ENCODE measurements at places on chromosomes 12 and 14.
A peak's percentile ranks its signal among the peaks of the same experiment; 100 is the strongest.

DNA sequence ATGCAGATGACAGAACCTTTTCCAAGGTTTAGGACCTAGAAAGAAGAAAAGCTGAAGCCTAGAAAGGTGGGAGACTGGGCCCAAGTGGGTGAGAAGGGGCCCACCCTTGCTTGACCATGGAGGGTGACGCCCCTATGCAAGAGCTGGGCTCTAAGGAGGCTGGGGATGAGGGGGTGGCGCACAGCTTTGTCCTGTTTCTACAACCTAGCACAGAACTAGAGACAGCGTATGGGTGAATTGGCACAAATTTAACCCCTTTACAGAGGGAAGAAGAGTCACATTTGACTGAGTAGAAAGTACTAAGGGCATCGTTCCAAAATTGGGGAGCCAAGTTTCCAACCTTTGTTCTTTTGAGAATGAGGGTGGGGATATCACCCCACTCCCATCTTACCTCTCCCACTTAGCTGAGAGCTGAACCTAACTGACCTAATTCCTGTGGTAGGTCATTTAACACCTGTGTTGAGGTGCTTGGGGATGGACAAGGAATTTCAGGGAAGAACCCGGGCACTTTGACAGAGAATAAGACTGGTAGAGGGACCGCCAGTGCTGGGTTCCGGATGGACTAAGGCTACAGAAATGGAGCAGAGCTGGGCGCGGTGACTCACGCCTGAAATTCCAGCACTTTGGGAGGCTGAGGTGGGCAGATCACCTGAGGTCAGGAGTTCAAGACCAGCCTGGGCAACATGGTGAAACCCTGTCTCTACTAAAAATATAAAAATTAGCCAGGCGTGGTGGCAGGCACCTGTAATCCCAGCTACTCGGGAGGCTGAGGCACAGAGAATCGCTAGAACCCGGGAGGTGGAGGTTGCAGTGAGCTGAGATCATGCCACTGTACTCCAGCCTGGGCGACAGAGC is 5.2 kb downstream of the NFKBIA start:
- ATAC-seq, result no peak

DNA sequence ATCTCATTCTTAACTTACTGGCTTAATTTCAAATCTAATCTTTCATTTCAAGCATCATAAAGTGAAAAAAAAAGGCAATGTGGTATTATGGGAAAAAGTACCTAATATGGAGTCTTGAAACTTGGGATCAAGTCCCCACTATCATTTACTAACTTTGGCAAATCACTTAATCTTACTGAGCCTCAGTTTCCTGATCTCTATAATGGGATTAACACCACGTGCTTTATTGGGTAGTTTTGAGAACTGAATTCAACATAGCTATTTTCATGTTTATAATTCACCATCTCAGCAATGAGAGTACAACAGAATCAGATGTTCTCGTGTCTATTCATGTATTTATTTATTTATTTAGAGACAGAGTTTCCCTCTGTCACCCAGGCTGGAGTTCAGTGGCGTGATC is 78.3 kb downstream of the NTN4 start:
- no peak for ATAC-seq

GRCh38 chr14:85566603-85567002 is 36.7 kb downstream of the FLRT2 start:
- no peak for ATAC-seq

- ATAC-seq, result peak; percentile 42
Measured at GRCh38 chr14:75523771-75524171, 1.5 kb downstream of the BATF start.

DNA sequence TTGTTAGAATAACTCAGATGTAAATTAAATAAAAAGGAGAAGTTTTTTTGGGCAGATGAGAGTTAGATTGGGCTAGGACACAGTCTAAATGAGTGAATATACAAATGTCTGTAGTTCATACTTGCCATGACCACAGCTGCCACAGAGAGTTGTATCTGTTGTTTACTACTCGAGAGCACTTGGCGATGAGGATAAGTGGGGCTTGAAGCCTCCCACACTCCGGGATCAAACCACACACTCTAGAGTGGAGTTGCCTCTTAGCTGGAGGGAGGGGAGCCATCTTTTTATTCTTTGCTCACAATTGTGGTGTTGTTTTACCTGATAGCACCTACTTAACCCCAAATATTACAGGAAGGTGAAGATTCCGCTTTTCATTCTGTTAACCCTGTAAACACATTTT is 27.5 kb downstream of the BEST3 start:
- ATAC-seq, result no peak

All from activated T-helper 17 cell treated with anti-CD3 and anti-CD28 coated beads, Interleukin-2, amount 50 U/mL, for 72 hours (primary cell).